Ascending aorta (tissue), 2 donors: ENCODE measurements at places on chromosomes 3 and 15.

DNA sequence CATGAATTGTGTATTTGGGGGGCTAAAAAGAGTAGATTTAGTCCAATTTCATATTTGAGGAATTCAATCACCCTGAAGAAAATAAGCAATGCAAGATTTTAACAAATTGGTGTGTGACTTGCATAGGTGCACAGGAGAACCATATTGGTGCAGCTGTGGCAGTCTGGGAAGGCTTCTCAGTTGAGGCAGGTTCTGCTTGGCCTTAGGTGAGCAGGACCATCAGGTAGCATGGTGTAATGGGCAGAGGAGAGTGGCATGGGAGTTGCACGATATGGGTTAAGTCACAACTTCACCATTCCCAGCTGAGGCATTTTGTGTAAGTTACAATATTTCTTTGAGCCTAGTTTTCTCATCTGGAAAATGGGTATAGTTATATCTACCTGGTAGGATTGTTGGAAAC, 10.5 kb downstream of the EBLN2 start:
- DNase-seq: no peak

DNA sequence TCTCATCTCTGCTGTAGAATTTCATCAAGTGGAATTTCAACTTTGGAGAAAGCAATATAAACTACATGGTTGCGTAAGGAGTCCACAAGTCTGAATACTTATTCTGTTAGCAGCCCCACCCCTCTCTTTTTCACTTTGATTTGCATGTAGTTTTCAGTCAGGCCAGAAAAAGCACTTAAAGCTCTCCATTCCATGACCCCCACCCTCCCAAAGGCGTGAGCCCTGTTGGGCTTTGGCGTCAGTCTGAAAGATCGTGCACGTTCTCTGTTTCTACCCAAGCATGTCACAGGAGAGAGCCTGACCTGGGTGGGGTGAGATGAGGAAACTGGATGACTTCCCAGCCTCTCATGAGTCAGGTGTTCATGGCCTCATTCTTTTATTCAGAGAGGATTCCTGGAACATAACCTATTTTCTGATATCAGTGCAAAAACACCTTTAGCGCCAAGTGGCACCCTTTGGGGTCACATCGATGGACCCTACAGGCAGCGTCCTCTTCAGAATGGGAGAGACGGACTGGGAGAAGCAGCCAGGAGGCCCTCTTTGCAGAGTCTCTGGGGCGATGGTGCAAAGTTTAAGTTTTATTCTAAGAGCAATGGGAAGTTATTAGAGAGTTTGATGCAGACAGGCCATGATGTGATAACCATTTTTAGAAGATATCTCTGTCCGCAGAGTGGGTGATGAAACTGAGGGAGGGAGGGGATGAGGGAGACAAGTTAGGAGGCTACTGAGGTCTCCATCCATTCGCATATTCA, 55.8 kb downstream of the LSM3 start:
- DNase-seq: peak; percentile 37

GRCh38 chr3:66354001-66354400, 133.2 kb downstream of the SLC25A26 start:
- no peak for DNase-seq

- DNase-seq: no peak
Observed at GRCh38 chr3:14439501-14440167, 37.2 kb downstream of the SLC6A6 start.

- DNase-seq: no peak
Observed at GRCh38 chr15:47139965-47140364, 577.3 kb upstream of the SEMA6D start.

DNA sequence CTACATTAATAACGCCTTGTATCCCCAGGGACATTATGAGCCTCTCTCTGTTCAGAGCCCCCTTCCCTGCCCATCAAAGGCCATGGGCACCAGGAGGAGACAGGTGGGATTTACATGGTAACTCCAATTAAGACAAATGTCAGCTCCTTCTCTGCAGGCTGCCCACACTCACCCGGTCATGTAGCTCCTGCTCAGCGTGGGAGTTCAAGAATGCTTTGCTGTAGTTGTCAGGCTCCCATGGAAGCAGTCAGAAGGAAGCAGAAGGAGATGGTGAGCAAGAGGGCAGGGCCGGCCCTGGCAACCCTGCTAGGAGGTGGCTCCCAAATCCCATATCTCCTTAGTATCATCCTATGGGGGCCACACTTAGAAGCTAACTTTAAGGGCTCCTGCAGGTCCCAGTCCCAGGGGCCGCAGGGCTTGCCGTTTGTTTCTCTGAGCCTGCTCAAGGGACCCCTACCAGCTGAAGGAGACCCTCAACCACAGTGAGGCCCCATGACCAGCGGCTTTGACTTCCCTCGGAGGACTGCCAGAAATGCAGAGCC, 218.4 kb upstream of the TLE3 start:
- no peak for DNase-seq

DNA sequence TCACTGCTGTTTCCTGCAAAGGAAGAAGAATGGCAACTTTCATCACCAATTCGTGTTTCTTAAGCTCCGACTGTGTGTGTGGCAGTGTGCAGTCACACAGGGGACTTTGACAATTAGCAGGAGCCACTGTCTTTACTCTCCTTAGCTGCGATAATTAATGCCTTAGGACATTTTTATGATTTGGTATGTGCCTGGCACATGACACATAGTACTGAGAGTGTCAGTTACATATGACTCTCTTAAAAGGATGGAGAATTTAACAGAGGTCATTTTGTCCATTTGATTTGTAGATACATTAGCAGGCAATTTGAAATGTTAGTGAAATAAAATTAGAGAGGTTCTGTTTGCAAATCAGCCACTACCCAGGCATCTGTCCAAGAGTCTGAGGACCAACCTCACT, 128.9 kb upstream of the VEPH1 start:
- no peak for DNase-seq

- no peak for DNase-seq
Observed at GRCh38 chr3:13718436-13718835, 161.4 kb downstream of the WNT7A start.

- DNase-seq: no peak
Observed at GRCh38 chr15:50312636-50313035, 42.4 kb downstream of the GABPB1 start.

GRCh38 chr15:58021332-58022230, 43.9 kb downstream of the ALDH1A2 start:
- no peak for DNase-seq

DNA sequence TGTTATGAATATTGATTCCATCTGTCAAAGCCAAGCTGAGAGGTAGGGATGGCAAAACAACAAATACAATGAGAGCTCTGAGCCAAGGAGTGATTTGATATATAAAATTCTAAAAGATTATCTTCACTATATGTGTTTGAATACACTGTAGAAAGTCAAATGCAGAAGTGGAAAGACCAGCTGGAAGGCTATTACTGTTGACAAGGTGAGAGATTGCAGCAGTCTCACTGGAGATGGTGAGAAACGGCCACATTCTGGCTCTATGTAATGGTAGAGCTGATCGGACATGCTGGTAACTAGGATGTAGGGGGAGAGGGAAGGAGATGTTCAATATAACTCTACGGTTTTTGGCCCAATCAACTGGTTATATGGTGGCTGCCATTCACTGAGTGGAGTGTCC, 434.2 kb upstream of the SUCLG2 start:
- no peak for DNase-seq

DNA sequence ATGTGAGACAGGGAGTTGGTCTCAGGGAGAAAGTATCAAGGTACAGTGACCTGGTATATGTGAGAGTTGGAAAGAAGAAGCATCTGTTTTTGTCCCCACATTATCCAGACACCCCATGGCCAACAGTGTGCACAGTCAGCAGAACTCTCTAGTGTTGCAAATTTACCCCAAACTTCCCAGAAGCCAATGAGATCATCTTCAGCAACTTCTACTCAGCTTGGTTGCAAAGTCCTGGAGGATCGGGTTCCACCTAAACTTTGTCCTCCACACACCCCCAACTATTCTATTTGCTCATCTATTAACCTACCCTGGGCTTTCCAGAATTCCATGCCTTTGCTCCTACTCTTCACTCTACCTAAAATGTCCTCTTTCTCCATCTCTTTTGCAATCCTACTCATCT, 15.7 kb downstream of the RBSN start:
- DNase-seq: no peak

GRCh38 chr3:24296441-24297205, 198.0 kb downstream of the THRB start:
- no peak for DNase-seq

DNA sequence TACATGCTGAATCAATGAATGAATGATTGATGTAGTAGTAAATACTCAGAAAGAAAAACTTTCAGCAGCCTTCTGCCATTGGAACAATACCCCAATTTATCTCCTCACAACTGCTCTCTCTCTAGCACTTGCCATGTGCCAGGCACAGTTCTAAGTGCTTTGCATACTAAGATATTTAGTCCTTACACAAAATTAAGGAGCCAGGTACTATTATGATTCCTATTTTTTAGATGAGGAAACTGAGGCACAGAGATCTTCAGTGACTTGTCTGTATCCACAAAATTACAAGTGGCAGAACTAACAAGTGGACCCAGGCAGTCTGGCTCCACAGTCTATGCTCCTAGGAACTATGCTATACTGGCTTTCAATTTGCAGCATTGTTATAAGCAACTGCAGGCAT, 279.2 kb downstream of the LSAMP start:
- no peak for DNase-seq

GRCh38 chr3:10983219-10983916, 9.2 kb upstream of the SLC6A1 start:
- DNase-seq: no peak

DNA sequence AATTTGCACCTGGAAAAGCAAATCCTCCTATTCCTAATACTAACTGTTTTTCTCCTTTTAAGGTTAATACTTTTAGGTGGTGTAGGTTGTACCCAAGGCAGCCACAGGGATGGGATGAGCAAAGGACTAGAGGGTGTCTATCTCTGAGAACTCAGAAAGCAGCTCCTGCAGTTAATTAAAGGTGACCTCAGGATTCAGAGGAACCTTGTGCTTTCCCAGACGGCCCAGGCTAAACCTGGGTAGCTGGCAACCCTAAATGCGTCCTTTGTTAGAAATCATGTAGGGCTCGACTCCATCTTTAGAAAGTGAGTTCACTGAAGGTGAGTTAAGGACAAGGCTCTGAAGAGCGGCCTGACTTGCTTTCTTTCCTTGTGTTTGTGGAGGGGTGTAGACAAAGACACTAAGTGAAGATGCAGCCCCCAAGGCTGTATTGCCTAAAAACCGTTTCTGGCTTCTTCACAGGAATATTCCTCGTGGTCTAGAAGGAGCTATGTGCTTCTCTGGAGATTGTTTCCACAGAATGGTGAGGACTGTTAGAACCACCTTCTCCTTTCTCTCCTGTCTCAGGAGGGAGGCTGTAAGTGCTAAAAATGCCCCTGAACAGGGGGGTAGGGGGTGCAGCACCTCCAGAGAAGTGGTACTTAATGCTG, 14.9 kb downstream of the FNDC3B start:
- no peak for DNase-seq

GRCh38 chr3:184239708-184240107, 9.1 kb downstream of the ALG3 start:
- DNase-seq: no peak

DNA sequence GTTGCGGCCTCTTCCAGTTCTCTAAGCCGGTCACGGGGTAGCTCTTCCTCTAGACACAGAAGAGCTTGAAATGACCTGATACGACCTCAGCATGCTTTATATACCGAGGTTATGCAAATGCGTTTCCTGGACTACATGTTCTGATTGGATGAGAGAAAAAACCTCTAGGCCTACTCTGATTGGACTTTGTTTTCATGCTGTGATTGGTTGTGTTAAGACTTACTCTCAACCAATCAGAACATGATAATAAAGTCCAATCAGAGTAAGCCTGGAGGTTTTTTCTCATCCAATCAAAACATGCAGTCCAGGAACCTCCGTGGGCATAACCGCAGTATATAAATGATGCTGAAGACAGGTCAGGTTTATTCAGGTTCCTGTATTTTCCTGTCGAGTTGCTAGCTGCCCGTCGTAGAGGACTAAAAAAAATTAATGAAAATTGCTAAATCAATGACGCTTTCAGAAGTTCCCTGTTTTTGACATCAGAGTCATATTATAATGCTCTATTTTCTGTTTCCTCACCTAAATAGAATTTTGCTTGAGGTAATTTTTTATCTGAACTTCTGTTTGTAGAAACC, 177.4 kb downstream of the POTEB3 start:
- no peak for DNase-seq

- no peak for DNase-seq
Observed at GRCh38 chr3:40310705-40311104, 1.2 kb downstream of the EIF1B start.

GRCh38 chr15:60655252-60655651, 176.3 kb upstream of the ICE2 start:
- DNase-seq: no peak

- DNase-seq: no peak
Observed at GRCh38 chr3:194474675-194475074, 12.1 kb downstream of the ATP13A3 start.

GRCh38 chr3:104126463-104126862, 1240.2 kb upstream of the ALCAM start:
- DNase-seq: no peak

GRCh38 chr15:39438260-39438659, 142.6 kb upstream of the THBS1 start:
- no peak for DNase-seq

- DNase-seq: no peak
Observed at GRCh38 chr3:172142051-172142863, 102.9 kb downstream of the FNDC3B start.

DNA sequence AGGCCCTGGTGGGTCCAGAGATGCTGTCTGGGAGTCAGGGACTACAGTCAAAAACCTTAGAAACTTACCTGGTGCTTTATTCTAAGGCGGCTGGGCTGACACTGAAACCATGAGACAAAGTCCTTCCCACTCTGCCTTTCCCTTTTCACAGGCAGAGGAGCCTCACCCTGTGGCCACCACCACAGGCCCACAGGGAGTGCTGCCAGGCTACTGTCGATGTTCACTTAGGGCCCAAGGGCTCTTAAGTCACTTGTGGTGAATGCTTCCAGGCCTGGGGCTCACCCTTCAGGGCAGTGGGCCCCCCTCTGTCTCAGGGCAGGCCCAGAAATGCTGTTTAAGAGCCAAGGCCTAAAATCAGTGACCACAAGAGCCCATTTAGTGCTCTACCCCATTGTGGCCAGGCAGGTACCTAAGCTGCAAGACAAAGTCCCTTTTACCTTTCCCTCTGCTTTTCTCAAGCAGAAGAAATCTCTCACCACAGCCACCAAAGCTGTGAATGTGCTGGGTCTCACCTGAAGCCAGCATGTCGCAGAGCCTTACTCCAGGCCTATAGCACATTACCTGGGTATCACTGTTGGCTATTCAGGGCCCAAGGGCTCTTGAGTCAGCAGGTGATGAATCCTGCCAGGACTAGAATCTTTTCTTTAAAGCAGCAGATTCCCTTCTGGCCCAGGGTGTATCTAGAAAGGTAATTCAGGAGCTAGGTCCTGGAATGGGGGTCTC, 39.5 kb upstream of the GOLGA6B start:
- no peak for DNase-seq

DNA sequence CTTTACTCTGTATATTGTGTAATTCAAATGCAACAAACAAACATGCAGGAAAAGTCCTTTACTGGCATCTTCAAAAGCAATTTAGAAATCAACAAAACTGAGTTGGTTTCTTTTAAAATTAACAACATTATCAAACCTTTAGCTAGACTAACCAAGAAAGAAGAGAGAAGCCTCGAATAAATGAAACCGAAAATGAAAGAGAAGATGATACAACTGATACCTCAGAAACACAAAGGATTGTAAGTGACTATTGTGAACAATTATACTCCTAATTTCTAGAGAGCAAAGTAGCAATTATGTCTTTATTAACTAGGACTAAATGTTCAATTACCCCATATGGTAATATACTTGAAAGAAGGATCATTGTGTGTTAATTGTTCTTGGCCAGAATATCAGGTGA, 49.2 kb upstream of the P3H2 start:
- DNase-seq: no peak
